AG09309 (cell line): ENCODE measurements at places on chromosomes 16 and 17.

GRCh38 chr16:57008440-57008839, 19.1 kb downstream of the NLRC5 start:
- DNase-seq = no peak

GRCh38 chr17:83185023-83186002, 105.9 kb downstream of the METRNL start:
- no peak for DNase-seq

GRCh38 chr17:65633146-65633881, 71.9 kb upstream of the AXIN2 start:
- DNase-seq = no peak

- no peak for DNase-seq
Observed at GRCh38 chr16:17724242-17724898, 253.6 kb upstream of the XYLT1 start.

DNA sequence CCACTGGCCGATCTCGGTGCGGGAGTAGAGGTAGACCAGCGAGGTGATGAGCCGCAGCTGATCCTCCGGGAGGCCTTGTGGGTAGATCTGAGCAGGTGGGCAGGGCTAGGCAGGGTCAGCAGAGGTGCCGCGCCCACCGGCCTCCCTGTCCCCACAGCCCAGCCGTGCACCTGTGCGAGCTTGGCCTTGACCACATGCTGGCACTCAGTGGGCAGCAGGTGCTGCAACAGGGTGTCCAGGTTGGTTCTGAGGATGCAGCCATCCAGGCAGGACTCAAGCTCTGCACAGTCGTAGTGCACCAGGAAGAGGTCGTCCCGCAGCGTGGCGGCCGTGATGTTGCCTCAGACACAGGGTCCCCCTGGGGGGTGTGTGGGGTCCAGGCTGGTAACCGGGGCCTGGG, 12.4 kb downstream of the MSLN start:
- DNase-seq = no peak

DNA sequence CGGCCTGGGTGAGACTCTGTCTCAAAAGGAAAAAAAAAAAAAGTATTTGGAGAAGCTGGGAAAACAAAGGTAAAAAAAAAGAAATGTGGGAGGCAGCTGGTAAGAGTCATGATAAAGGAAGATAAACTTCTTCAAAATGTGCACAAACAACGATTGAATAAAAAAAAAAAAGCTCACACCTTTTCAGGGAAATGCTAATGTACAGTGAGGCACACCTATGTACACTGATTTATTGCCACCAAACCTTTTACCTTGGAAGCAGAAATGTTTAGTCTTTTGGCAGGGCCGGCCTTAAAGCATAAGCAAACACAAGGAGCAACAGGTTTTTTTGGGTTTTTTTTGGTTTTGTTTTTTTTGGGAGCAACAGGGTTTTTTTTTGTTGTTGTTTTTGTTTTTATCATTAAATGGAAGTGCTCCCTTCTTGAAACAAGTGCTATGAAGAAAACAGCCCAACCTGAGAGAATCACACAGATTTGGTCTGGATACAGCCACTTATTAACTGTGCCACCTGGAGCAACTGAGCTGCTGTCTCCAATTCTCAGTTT, 29.8 kb upstream of the KCNJ2 start:
- DNase-seq = no peak

DNA sequence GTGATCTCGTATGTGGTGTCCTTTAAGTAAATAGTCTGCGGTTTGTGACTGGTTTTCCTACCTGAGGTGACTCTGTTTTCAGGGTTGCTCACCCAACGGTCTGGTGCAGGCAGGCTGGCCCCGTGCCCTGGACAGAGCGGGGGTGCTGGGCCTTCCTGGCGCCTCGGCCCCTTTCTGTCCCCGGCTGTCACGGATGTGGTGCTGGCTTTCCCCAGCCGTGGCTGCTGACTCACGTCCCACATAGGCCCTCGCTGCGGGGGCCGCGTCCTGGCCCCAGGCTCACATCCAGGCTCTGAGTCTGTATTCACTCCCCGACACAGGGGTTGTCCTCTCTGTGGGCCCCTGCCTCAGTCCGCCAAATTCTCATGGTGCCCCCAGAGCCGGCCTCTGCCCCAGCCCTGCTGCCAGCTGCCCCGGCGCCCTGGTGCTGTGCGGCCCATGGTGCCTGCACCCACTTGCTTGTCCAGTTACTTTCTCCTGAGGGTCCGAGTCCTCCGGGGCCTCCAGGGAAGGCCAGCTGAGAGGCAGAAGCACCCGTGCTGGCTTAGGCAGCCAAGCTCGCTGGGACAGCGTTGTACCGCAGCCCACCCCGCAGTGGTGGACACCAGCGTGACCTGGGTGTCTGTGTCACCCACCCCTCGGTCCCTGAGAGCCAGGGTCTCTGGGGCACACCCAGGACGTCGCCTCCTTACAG, 5.9 kb downstream of the CHMP6 start:
- DNase-seq = no peak
